AML-193 (cell line): ENCODE measurements at places on chromosomes 1 and 21.

DNA sequence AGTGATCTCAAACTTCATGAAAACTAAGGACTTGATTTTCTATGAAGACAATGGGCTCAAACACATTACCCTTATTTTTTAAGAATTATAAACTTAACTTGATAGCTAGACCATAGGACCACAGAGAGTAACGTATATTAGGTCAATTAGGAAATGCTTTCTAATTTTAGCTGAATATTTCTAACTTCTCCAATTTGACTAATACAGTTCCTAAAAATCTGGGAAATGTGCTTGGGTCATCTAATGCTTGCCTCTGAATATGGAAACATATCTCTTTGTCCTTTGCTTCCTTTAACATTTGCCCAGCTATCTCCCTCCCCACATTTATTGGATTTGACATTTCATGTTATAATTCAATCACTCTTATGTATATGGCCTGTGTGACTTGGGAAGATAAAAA, 141.4 kb downstream of the LHX8 start:
- no peak for DNase-seq

DNA sequence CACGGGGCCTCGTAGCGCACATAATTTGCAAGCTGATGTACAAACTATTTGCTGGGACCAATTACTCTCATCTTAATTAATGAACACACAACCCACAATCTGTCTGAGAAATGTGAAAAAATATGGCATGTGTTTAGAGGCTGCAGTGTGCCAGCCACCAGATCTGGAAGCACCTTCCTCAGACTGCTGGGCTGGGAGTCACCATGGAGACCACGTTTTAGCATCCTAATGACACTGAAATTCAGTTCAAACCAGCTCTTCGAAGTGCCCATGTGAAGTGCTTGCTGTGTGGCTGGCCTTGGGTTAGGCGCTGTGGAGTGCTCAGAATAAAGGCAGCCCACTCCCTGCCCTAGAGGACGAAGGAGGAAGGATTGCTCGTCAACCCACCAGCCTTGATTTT, 482.4 kb downstream of the OMA1 start:
- DNase-seq, result no peak

DNA sequence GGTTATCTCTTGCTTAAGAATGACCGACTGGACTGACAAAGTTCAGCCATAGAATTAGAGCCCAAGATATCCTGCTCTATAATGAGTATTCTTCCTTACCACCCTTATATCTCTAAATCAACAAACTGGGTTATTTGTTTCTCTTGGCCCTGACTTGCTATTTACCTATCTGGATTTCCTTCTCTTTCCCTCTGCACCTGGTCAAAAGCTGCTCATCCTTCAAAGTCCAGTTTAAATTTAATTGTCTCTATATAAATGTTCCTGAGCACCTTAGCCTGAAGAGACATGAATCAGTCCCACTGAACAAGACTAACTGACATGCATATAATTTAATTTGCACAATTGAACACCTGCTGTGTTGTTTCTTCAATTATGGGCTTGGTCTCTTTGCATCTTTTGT, 127.1 kb upstream of the KCNJ15 start:
- DNase-seq, result no peak

- DNase-seq, result peak; percentile 74
These were observed at the start of gene KIF14 for GRCh38 chr1:200620273-200621131. Gene KIF14, minus strand, starts transcription at chr1:200620751. Its CDS starts 2,028 bp downstream, at chr1:200618723.

DNA sequence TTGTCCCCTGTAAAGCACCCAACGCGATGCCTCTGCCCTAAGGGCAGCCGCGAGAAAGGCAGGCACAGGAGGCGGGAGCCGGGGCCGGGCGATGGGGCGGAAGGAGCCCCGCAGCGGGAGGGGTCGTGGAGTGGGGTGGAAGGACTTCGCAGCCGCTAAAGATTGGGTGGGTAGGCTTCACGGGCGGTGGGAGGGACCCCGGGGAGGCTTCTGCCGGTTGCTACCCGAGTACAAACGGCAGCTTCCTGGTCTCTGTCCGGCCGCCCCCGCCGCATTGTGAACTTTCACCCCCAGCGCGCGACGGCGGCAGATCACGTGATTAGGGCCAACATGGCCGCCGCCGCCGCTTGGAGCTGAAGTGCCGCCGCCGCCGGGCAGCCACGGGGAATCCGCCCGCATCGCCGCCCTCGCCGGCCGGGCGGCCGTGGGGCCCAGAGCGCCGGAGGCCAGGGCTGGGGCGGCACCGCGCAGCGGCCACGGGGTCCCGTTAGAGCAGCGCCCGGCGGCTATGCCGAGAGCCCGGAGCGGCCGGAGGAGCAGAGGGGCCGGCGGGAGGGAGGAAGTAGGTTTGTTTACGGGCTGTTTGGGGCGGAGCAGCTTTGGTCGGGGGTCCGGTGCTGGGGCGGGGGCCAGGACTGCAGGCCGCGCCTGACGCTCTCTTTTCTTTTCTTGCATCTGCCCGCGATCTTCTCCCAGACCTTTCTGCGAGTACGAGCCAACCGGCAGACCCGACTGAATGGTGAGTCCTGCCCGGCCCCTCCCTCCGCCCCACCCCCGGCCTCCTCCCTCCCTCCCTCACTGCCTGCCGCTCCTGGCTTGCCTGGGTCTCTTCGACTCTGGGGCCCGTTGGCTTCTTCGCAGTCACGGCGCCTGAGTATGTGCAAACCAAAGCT, 42.4 kb downstream of the TMEM53 start:
- peak; percentile 83 for DNase-seq

DNA sequence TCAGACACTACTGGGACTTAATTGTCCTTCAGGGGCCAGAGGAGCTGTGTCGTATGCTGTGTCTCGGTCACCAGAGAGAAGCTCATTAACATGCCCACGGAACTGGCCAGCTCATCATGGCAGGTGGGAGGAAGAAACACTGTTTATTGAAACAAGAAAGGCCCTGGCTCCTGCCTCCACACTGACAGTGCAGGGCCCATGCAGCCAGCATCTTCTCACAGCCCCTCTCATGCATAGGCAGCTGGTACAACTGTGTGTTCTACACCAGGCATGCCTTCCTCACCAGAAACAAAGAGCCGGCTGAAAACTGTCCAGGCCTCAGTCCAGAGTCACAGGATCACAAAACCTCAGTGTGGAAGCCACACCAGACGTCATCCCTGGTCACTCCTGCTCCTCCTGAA, 106.0 kb downstream of the UBE2U start:
- DNase-seq, result no peak

- DNase-seq, result no peak
These were observed at the start of gene TTLL10 for GRCh38 chr1:1173793-1174415. Gene TTLL10, plus strand, starts transcription at chr1:1173880. Its CDS starts 5,336 bp downstream, at chr1:1179216.

GRCh38 chr1:47192458-47193384, 2.9 kb upstream of the PDZK1IP1 start:
- peak; percentile 46 for DNase-seq

DNA sequence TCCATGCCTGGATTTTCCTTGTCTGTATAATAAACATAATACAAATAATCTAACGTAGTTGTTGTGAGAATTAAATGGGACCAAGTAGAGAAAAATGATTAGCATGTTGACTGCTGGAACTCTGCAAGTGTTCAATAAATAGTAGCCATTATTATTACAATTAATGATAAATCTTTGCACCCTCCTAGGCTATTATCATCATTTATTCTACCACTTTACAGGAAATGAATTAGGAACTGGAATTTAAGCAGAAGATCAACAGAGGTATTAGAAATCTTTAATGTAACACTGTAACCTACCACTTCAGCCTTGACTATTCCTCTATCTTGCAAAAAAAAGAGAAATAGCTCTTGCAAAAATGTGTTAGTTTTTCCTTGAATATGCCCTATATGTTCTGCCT, 61.9 kb upstream of the TTC39A start:
- DNase-seq, result no peak

- no peak for DNase-seq
These were observed 21.0 kb downstream of the STPG1 start for GRCh38 chr1:24392604-24392946.

- DNase-seq, result no peak
These were observed at the start of gene CROCC for GRCh38 chr1:16921391-16922185. Gene CROCC, plus strand, starts transcription at chr1:16921931. Its CDS starts 88 bp downstream, at chr1:16922019.

DNA sequence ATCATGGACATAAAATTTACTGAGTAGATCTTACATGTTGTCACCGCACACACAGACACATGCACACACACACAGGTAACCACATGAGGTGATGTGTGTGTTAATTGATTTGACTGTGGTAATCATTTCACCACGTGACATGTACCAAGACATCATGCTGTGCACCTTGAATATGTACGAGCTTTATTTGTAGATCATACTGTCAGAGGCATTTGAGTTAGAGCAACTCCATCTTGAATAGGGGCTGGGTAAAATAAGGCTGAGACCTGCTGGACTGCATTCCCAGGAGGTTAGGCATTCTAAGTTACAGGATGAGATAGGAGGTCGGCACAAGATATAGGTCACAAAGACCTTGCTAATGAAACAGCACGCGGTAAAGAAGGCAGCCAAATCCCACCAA, 31.7 kb upstream of the TRIM17 start:
- no peak for DNase-seq
